ENCODE measurements at places on chromosomes 11 and 22. TPM values are rescaled to one million over a fixed set of nuclear protein-coding genes. Genes with fewer than 3 reads are reported as not detected.

APOL6 gene
- 7.6 TPM for total RNA-seq

VSIG10L2 gene
- 0.23 TPM for total RNA-seq

SLC22A8 gene
- 10.3 TPM for total RNA-seq

KCNQ1 gene
- 17.4 TPM for total RNA-seq

OR52H1 gene
- total RNA-seq: 2.3 TPM

POU2F3 gene
- total RNA-seq: 0.58 TPM

GGTLC3 gene
- total RNA-seq: 0.29 TPM

OR8A1 gene
- not detected for total RNA-seq

CXCR5 gene
- total RNA-seq: 0.06 TPM

ARRB1 gene
- 30.6 TPM for total RNA-seq

VWCE gene
- total RNA-seq: 2.4 TPM

GNAZ gene
- 4.9 TPM for total RNA-seq

ZNF214 gene
- total RNA-seq: 7.0 TPM

AP2A2 gene
- total RNA-seq: 93.0 TPM

SIK2 gene
- total RNA-seq: 20.8 TPM

SPTBN2 gene
- 99.8 TPM for total RNA-seq

NRGN gene
- 4.1 TPM for total RNA-seq

STK33 gene
- total RNA-seq: 10.7 TPM

Data from metanephros (tissue), 2 donors.